Amniotic stem cell (primary cell): ENCODE measurements at places on chromosomes 3 and 15.
A peak's percentile ranks its signal among the peaks of the same experiment; 100 is the strongest.

GRCh38 chr3:78754066-78754743, 1013.6 kb downstream of the ROBO1 start:
- peak; percentile 10 for DNase-seq

DNA sequence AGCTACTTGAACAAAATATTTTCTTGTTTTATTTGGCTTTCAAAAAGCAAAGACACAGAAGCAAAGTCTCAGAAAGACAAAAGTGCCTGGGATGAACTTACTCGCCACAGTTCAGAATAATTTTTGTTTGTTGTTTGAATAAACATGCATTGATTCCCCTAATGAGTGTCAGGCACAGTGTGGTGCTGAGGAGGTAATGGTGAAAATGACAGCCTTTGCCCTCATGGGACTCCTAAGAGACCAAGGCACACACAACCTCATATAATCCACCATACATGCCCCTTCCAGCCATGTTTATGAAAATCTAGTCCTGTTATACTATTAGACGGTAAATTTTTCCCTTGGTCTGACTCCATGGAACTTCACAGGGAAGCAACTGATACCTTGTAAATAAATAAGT, 2.5 kb downstream of the GOLIM4 start:
- DNase-seq: no peak

DNA sequence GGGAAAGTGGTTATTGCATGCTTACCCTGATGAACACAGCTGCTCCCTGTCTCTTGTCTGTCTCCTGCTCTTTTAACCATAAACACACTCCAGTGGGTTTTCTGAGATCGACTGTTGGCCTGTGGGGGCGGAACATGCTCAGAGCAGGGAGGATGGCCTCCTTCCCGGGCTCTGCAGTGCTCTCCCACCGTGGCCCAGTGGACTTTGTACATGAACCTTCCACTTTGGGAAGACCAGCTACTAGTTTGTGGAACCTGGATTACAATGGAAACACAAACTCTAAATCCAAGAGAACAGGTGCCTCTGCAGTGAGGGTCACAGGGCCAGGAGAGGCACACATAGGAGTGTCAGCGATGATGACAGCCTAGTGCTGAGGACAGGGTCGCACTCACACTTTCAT, 56.5 kb downstream of the KLF13 start:
- no peak for DNase-seq

GRCh38 chr3:44958386-44958785, 17.6 kb downstream of the ZDHHC3 start:
- no peak for DNase-seq

DNA sequence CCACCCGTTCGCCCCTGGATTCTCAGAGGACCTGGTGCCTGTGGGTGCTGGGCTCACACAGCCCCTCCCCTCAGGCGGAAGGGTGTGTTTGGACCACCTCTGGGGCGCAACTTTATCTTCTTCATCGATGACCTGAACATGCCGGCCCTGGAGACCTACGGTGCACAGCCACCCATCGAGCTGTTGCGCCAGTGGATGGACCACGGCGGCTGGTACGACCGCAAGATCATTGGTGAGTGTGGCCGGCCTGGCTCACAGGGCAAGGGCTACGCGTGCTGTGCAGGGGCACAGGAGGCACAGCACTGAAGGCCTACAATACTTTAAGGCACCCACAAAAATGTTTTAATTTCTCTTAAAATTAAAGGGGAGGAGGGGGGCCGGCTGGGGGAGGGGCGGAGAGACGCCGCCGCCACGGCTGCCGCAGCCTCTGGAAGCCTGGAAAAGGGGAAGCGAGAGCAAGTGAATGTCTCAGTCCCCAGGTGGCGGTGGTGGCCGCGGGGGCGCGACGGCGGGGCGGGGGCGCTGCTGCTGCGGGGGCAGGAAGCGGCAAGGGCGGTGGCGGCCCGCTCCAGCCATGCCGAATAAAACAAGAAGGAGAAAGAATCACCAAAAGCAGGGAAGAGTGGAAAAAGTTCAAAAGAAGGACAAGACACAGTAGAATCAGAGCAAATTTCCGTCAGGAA, 56.8 kb downstream of the DNAH1 start:
- no peak for DNase-seq

GRCh38 chr15:68642491-68642845, 63.7 kb downstream of the CORO2B start:
- DNase-seq: no peak

- no peak for DNase-seq
Observed at GRCh38 chr3:139020868-139021234, at the start of gene PRR23B. PRR23B (minus strand) TSS chr3:139020926; CDS start chr3:139020661, 265 bp downstream.

- no peak for DNase-seq
Observed at GRCh38 chr15:72865486-72865885, 81.9 kb upstream of the ADPGK start.

DNA sequence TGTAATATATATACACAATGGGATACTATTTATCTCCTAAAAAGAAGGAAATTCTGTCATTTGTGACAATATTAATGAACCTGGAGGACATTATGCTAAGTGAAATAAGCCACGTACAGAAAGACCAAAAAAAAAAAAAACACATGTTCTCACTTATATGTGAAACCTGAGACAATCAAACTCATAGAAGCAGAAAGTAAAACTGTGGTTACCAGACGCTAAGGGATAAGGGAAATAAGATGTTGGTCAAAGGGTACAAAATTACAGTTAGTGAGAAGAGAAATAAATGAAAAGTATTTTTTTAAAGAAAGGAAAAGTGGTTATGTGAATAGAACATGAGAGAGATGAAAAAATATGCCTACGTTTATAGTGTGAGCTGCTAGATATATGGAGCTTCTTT, 101.1 kb downstream of the CPNE4 start:
- no peak for DNase-seq

DNA sequence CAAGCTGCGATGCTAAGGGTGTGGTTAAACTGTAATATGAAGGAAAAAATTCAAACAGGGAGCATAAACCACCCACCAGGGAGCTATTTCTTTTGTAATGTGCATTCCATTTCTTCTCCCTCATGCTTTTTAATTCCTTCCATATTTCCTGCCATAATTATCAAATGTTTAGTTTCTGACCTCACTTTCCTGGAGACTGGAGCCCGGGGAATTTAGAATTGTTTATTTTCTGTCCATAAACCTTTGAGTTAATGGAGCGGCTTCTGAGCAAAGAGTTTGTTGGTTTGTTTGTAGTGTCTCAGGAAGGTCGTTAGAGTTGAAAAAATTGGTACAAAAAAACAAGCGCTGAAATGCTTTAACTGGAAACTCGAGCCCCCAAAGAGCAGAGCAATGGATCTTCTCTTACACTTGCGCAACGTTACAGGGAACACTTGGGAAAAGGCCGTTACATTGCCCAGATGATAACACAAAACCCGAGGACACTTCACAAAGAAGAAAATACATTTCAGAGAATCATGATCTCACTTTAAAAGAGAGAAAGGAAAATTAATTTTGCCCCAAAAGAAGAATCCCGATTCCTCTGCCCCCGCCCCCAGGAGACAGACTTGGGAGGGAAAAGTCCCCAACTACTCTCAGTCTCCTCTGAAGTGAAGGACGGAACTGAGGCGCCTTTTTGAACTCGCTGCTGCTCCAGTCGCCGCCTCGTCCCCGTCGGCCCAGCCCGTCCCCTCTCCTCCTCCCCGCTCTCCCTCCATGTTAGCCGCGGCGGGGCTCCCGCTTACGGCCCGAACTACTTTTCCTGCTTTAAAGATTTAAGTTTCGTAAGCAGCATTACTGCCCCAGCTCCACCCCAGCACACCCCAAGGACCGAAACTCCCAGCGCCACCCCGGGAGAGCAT, 842 bp downstream of the FSTL1 start:
- DNase-seq: no peak

GRCh38 chr15:32941823-32942222, 224.0 kb downstream of the GREM1 start:
- no peak for DNase-seq

GRCh38 chr15:36884936-36885635, 215.3 kb downstream of the MEIS2 start:
- DNase-seq: no peak

- no peak for DNase-seq
Observed at GRCh38 chr3:111979434-111980038, 710 bp downstream of the ABHD10 start.

GRCh38 chr3:113277414-113277813, 66.1 kb downstream of the BOC start:
- no peak for DNase-seq

DNA sequence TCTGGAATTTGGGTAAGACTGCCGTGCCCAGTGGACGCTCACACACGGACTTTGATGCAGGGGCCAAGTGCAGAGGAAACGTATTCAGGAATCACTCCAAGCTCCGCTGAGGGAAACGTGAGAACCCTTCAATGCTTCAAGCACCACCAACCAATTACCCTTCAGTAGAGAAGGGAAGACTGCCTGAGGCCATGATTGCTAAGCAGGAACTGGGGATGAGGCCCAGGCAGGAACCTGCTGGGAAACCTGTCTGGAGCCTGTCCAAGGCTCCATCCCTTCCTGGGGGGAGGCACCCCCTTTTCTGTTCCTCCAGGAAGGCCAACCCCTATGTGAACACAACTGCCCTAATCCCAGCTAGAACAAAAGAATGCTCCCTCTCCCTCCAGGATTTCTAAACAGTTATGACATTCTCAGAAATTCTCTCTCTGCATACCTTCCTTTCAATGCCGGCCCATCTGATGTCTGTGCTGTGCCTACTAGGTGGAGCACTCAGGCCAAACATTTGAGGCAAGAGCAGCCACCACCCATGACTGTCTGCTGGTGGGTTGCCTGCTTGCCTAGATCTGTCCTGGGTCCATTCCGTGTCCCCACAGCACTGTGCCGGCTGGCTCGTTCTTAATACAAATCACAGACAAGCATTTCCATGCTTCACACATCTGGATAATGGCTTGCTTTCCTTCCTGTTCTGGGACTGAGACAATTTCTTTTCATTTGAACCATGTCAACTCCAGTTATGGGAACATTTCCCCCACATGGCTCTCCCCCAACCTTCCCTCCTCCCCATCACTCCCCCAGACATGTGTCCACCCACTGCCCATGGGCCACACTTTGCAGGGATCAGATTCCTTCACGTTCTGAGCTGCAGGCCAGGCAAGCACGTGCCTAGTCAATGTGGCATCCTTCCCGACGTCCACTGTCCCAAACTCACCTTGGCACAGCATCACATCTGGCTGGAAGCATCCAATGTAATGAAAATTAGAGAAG, 149.4 kb downstream of the ADAMTS17 start:
- no peak for DNase-seq

GRCh38 chr3:124107104-124107890, 115.4 kb upstream of the ROPN1 start:
- DNase-seq: peak; percentile 14

- no peak for DNase-seq
Observed at GRCh38 chr15:62241135-62241770, 76.2 kb upstream of the C2CD4B start.

DNA sequence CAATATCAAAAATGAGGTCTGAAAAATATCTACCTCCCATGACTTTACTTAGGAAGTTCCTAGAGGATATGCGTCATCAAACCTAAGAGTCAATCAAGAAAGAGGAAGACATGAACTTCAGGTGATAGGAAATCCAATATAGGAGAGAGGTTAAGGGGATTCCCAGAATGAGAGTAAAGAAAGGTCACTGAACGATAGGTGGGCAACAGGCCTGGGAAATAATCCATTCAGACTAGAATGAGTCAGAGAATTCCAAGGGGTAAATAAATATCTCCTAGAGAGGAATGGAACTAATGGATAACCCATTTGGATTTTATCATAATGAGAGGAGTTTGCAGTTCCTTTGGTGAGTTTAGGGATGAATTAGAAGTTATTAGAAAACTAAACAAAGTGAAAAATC, 131.1 kb upstream of the NUDT16 start:
- DNase-seq: no peak

- no peak for DNase-seq
Observed at GRCh38 chr15:62953021-62953420, 89.5 kb upstream of the TPM1 start.

- no peak for DNase-seq
Observed at GRCh38 chr3:132652640-132653270, 6.9 kb downstream of the ACAD11 start.

- no peak for DNase-seq
Observed at GRCh38 chr3:128863560-128863959, 15.9 kb upstream of the ACAD9 start.

DNA sequence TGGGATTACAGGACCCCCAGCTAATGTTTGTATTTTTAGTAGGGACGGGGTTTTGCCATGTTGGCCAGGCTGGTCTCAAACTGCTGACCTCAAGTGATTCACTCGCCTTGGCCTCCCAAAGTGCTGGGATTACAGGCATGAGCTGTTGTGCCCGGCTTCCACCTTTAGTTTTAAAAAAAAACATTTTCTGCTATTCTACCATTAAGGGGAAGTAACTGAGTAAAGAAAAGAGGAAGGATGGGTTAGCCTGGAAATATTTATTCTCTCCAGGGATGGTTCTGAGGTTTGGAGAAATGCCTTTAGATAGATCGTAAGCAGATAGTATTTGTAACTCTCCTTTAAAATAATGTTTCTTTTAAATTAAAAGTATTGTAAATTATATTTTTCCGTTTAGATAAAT, 3.1 kb downstream of the AP4E1 start:
- DNase-seq: no peak

DNA sequence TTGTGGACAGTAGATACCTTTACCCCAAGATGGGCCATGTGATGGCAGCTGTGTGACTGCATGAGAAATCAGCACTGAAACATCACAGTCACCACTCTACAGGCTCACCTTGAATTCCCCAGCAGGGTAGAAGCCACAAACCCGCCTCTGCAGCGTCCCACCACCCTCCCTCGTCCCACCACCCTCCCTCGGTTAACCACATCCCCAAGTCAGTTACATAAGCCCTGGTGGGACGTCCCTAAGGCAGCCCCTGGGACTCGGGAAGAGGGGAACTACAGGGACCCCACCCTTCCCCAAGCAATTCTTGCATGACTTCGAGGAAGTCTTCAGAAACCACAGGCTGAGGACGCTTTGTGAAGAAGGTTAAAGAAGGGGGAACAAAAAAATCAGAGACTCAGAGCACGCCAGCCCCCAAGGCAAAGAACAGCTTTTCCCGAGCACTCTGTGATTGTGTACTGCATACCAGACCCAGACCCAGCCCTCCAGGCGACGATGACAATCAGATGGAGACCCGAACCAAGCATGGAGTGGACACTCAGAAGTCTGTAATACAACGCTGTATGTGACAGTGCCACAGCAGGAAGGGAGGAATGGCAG, 60.5 kb downstream of the SH3BP5 start:
- no peak for DNase-seq

DNA sequence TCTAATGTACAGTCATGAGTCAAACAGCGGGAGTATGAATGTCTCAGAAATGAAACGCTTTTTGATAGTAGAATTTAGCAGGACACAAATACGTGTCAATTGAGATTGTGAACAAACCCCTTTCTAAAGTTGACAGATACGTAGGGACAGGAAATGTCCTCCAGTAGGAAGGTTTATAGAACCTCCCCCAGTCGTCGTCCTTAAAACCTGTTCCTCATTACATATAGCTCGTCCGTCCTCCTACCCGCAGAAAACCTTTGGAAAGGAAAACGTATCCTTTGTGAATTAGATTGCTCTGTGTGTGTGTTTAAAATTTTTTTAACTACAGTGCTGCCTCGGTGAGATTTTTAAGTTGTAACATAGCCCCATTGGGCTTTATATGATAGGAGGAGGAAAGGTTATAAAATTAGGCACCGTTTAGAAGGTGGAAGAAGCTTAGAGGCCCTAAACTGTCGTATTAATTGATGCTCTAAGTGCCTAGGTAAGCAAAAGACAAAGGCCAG, 4.1 kb downstream of the UBE2E1 start:
- DNase-seq: no peak
